Endodermal cell (in vitro differentiated cells): ENCODE measurements at places on chromosomes 12 and 14.

DNA sequence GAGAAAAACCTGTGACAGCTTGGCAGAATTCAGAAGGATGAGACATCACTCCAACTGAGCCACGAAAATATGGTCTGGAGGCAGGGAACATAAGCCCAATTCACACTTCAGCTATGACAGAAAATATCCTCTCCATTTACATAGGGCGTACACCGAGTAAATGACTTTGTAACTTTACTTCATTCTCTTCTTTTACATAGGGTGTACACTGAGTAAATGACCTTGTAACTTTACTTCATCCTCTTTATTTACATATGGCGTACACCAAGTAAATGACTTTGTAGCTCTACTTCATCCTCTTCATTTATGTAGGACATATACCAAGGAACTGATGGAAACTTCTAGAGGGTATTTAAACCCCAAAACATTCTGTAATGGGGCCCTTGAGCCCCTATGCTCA lies 14.1 kb upstream of the MAPKAPK5 start:
- no peak for DNase-seq

DNA sequence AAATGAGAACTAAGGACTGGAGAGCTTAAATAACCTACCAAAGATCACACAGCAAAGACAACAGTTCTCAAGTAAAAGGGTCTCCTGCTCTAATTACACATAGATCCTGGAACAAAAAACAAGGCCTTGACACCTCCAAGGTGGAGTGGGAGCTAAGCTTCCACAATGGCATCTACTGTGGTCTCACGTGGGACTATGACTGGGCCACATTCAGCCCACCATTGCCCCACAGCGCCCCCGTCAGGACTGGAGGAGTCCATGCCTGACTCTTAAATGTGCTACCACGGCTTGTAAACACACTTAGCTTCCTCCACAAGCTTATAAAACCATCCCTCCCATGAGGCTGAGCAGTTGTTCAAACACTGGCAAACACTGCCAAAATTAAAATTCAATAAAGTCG lies 88.5 kb downstream of the GCH1 start:
- peak; percentile 83 for DNase-seq

DNA sequence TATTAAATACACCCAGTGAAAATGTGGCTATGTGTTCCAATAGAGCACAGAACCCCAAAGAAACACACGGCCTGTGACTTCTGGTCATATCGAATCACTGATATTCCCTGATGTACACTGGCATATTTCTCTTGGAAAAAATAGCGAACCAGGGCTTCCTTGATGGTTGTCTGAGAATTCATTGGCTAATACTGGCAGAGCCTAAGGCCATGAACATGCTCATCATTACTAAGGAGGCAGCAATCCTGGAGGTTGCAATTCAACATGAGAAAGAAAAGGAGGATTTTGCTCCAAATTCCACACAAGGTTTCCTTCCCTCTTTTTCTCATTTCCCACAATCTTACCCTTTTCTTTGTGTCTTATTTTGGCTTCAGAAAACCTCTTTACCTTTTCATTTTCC lies 212.9 kb upstream of the HMGA2 start:
- no peak for DNase-seq

DNA sequence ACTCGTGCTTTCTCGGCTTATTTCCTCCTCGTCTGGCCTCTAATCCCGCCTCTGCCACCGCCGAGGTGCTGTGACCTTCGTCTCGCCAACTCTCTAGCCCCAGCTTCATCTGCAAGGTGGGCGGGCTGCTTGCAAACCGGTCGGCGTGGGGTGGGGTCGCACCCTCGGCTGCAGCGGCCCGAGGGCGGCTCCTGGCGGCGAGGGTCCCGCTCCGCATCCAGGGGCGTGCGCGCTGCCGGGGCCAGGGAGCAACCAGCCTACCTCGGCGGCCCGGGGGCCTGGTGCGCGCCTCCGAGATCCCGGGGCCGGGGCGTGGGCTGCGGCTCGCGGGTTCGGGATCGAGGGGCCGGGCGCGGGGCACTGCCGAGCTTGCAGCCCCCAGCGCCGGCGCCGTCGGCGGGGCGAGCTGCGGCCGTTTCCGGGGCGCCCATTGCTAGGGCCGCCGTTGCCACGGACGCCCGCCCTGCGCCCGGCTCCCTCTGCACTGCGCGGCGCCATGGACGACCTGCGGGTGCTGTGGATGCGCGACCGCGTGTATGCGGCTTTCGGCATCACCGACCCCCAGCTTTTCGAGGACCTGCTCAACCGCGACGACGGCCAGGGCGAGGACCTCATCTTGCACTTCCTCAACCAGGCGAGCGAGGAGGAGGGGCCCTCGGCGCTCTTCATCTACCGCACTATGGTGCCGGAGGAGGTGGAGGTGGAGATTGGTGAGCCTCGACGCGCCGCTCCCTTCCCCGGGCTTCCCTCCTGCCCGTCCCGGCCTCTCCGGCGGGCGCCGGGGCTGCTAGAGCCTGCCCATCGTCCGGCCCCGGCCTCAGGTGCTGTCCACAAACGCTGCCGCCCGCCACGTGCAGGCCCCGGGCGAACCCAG lies at the start of gene DNAH10:
Gene DNAH10 (plus strand): TSS at position 461 of the 874 bp plus-strand sequence. CDS start 36 bp downstream, at position 497.
- DNase-seq, result peak; percentile 98
